ENCODE measurements at places on chromosomes 11 and 22.

GRCh38 chr22:48709976-48710375, 1117.7 kb downstream of the BRD1 start:
- DNase-seq: no peak

- DNase-seq: no peak
Observed at GRCh38 chr11:68969386-68969785, 11.4 kb downstream of the MRGPRD start.

DNA sequence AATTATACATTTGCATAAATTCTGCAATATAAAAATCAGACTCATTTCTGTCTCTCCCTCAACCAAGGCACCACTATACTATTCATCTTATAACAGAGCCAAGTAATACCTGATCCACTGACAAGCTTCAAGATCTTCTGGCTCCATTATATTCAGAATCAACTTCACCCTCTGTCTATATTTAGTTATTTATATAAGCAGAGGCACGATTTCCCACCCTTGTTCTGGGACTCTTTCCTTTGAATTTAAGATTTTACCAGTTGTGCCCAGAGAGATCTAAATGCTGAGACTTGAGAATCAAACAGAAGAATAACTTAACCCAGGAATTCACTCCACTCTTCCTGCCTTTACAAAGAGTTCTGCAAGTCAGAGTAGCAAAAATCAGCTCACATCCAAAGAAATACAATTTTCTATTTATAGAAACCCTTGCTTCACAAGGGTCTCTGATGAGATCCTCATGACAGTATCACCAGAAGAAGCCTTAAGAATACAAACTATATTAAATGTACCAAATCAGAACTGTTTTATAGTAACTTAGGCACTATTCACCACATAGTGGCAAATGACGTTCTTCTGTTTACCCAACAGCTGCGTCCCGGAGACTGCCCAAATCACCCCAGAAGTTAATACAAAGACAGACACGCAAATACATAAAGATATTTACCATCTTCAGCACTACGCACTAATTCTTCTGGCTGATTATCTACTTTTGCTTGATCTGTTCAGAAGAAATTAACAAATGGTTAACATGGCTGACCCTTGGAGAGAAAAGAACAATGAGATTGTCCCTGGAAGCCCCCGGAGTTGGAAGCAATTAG, 32.3 kb upstream of the CCDC89 start:
- DNase-seq: no peak

GRCh38 chr11:99343117-99343516, 322.4 kb downstream of the CNTN5 start:
- no peak for DNase-seq

GRCh38 chr22:31394326-31394725, 5.1 kb upstream of the DRG1 start:
- DNase-seq: no peak

DNA sequence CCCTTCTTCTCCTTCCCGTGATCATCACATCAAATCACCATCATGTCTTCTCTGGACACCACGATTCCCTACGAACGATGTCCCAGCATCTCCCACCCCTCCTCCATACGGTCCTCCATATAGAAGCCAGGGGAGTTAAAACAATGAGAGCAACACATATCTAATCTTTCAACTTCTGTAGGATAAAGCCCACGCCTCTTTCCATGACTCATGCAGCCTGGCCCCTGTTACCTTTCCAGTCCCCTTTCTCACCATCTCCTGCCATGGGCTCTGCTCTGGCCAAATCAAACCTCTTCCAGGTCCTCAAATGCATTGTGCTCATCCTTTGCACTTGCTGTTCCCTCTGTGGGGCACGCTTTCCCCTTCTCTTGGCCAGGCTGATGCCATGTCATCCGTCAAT, 23.6 kb downstream of the RPS6KA4 start:
- DNase-seq: no peak

DNA sequence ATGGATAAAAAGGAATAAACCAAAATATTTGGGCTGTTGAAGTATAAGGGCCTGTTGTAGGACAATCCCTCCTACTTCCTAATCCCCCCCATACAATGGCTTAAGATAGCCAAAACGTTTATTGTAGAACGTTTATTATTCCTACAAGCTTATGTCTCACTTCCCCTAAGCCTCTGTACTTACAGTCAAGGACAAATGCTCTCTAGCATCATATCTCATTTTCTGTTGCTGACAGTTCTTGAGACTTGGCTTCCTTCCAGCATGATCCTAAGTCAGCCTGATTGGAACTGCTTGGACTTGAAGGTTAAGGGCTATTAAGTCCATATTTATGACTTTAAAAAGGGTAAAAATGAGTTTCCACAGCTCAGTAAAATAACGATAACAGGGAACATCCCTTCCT, 8.8 kb downstream of the MISFA start:
- peak; percentile 83 for DNase-seq

- DNase-seq: no peak
Observed at GRCh38 chr11:1952806-1953482, 5.8 kb downstream of the MRPL23 start.

DNA sequence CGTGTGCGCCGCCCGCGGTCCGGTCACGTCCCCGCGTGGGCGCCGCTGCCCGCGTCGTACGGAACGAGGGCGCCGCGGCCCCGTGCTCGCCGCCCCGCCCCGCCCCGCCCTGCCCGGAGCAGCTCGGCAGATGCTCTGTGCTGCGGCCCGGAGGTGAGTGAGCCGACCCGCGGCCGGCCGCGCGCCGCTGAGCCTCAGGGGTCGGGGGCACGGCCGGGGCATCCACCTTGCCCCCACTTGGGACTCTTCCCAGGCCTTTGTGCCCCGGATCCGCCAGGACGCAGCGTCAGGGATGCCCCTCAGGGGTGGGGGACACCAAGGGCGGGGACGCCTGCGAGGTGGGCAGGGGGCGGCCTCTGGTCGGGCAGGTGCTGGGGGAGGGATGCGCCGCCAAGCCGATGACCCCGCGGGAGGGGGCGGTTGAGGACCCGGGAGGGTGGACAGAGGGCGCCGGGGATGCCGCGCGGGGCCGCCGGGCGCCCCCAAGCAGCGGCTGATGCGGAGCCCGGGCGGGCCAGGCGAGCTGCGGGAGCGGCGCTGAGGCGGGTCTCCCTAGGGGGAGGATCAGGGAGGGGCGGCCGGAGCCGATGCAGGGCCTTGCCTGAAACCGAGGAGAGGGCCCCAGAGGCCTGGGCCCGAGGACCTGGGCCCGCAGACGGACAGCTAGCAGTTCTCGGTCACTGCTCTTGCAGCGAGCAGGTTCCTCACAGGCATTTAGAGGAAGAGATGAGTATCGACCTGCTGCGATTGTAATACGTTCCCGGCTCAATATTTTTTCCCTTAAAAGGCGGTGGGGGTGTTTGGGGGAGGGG, at the start of gene GNAZ:
GNAZ (plus strand) TSS at position 102 of the 812 bp plus-strand sequence. CDS start 25,177 bp downstream, outside the sequence.
- DNase-seq: peak; percentile 3

DNA sequence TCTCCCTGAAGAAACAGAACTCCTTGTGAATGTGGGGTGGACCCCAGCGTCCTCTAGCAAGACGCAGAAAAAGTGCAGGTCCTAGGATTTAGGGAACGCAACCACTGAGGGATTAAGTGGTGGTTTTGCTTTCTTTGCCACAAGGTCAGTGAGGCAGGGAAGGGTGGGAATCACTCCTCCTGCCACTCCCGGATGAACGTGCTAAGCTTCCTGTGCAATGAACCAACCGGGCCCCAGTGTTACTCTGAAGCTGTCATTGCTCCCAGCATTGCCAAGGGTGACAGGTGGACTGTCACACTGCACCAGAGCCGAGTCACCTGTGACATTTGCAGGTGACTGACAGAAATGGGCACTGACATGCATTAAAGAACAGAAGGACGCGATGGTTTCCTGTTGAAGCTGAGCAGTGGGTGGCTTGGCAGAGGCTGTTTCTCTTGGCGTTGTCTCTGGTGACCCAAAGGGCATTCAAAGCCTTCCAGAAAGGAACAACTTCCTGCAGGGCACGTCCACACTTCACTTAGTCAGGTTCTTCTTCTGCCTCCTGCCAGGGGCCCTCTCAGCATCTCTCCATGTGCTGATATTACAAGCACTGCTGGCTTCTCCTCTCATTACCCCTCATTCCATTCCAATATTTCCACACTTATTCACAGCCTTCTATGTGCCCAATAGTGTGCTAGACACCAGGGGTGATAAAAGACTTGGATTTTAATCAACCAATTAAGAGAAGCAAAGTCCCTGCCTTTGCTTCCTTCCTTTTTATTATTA, 9.7 kb downstream of the KIRREL3 start:
- DNase-seq: peak; percentile 12

GRCh38 chr11:9901943-9902342, 238.1 kb downstream of the SWAP70 start:
- peak; percentile 12 for DNase-seq

- no peak for DNase-seq
Observed at GRCh38 chr11:93520726-93521509, 22.3 kb downstream of the SMCO4 start.

DNA sequence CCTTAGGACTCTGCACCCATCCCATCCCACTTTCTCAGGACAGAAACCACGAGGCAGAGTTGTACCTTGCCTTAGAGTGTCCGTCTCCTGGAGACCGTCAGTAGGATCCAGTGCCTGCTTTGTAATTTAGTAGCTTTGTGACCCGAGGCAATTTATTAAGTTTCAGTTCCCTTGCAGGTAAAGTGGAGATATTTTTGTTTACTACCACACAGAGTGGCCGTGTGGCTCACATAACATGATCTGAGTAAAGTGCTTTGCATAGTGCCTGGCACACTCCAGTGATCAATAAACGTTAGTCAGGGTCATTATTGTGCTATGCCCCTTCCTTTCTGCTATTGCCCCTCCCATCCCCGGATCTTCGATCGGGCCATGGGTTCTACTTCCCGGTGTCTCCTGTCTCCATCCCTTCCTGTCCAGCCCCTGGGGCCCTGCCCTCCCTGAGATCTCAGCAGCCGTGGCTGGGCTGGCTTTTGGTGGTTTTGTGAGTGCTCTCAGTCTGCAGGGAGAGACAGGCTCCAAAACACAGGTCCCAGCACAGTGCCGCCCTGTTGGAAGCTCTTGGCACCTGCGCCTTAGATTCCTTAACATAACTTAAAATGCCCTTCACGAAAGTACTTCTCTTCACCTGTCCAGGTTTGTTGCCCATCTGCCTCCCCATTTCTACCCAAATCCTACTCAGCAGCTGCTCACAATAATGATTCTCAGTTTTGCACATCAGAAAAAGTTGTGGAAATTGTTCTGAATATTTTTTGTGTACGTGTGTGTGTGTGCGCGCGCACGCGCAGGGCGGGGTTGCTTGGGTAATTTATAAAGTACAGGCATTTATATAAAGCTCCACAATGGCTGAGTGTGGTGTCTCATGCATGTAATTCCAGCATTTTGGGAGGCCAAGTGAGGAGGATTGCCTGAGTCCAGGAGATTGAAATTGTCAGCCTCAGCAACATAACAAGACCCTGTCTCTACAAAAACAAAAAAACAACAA, 753.7 kb downstream of the NTM start:
- DNase-seq: no peak

- no peak for DNase-seq
Observed at GRCh38 chr11:124662106-124662505, 11.4 kb downstream of the SIAE start.

DNA sequence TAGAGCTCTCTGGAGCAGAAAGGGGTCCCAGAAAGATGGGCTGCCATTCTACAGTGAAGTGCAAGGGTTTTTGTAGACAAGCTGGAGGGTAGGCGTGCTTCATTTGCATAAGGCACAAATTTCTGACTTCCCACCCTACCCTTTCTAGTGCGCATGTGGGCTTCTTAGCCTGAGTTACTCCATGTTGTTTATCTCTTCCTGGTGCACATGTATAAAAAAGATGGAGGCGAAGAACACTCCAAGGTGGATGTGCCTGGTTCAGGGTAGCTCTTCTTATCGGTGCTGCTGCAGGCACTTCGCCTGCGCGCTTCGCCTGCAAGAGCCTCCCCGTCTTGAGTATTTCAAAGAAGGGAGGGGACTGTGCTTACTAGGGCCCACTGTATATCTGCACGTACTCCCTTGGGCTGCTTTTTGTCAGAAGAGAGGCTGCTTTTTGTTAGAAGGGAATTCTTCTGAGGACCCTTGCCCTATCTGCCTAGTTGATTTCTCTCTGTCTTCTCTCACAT, 1047.3 kb upstream of the CNTN5 start:
- no peak for DNase-seq

DNA sequence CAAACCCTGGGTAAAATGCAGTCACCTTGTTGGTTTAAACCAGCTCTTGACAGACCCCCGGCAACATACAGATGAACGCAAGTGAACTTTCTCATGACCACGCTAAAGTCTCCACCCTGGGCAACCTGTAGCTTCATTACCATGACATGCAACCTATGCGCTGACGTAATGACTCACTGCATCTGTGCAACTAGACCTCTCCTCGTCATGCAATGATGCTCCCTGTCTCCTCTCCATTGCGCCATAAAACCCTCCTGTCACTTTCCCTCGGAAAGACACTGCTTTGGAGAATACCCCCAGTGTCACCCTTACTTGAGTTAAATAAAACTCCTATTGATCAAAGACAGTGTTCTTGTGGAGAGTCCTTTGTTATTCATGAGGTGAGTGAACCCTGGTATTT, 52.5 kb downstream of the RCN1 start:
- no peak for DNase-seq

GRCh38 chr22:21069375-21069774, 23.6 kb downstream of the LRRC74B start:
- DNase-seq: no peak

DNA sequence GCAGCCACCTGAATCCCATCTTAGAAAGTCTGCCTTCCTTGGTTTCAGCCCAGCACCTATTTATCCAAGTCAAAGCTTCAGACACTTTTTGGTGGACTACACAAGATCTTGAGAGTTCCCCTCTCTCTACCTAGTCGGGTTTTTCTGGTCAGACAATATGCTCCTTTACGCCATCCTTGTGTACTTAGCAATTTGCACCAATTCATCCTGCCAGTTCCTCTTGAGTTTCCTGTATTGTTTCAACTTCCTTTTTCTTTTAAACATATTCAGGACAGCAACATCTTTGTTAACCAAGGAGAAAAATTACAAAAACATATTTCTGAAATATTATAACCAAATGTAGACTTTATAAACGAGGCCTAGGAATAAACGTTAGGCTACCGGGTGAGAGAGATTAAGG, 368.2 kb upstream of the CADM1 start:
- no peak for DNase-seq

DNA sequence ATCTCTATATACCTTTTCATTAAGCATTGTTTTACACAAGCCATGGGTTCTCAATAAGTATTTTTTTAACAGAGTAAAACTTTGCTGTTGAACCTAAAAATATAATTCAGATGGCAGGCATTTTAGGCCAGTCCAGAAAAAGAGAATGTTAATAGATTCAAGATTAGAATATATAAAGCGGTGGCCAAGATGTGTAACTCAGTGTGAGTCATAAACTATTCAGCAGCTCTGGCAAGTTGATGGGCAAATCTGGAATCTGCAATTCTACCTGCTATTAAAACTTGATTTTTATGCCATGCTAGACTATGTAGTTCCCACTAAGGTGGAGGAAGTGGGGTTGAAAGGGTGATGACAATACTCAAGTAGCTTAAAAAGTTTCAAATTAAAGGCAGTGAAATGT, 45.4 kb downstream of the CASP12 start:
- no peak for DNase-seq

All from amniotic epithelial cell (primary cell).